ENCODE measurements at places on chromosomes 12 and 14.

- no peak for DNase-seq
Measured at GRCh38 chr12:7068240-7068993, 7.9 kb downstream of the C1S start.

DNA sequence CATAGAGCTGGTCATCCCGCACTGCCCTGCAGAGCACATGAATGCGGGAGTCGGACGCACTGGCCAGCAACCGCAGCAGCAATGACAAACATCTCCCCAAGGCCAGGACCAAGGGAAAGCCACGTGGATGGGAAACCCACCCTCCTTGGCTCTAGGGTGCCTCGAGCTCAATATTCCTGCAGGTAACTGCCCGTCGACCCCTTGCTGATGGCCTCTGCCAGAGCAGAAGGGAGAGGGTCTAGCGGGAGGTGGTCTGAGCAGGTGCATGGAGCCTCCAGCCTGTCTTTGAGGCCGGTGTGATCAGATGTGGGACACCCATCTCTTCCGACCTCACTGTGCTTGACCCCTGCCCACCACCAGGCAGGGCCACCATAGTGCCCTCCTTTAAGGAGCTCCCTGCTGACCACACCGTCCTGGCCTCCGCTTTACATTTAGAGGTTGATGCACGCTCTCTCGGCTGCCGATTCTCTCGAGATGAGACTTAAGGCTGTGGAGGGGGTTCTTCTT lies 89.7 kb downstream of the PIWIL1 start:
- no peak for DNase-seq

DNA sequence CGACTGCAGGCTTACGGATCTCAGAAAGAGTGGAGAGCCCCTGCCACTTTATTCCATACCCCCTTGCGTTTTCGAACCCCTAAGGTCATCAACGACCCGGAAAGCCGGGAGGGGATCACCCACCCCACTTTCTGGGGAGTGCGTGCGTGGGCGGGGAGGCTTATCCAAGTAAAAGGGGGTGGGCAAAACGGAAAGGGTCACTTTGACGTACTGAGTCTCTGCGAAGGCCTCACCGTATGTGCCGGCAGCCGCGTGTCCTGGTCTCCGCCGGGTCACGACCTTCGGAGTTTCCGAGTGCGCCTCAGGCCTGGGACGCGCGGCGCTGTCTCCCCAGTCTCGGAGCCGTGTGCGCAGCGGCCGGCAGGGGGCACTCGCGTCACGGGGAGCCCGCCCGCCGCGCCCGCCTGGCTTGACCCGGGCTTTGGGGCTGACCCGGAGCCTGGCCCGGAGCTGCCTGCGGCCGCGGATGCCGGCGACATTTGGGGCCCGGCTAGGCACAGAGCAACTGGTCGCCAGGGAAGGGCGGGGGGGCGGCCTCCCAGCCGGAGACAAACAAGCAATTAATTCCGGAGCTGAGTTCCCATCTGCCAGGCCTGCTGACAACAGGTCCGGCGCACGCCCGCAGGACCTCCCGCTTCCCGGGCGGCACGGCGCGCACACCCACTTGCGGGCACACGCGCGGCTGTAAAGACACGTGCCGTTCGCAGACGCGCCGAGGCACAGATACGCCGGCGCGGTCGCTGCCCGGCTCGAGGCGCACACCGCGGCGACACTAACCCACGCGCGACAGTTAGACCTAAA lies 890 bp upstream of the KIF26A start:
- peak; percentile 57 for DNase-seq

DNA sequence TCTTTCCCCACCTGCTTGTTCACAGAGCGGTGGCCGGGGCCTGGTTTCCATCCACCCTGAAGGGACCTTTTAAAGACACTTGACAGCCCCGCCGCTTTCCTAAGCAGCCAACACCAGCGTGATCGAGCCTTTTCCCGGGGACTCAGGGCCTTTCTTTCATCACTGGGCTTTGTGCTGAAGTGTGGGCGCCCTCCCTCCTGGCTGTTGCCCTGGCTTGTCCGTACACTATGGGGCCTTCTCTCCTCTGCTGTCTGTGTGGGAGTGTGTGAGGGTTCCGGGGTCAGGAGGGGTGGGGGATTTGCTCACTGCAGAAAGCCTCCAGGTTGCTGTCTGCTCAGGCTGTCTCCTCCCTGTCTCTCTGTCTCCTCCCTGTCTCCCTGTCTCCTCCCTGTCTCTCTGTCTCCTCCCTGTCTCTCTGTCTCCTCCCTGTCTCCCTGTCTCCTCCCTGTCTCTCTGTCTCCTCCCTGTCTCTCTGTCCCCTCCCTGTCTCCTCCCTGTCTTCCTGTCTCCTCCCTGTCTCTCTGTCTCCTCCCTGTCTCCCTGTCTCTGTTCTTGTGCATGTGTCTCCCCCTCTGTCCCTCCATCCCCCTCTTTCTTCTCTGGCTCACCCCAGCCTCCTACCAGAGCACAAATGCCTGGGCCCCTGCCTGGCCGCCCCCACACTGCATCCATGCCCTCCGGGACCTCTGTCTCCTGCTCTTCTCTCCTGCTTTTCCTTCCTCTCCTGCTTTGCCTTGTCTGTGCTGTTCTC lies 64.7 kb downstream of the CCDC92 start:
- no peak for DNase-seq

GRCh38 chr14:34436960-34437728 lies 24.9 kb downstream of the SPTSSA start:
- no peak for DNase-seq

DNA sequence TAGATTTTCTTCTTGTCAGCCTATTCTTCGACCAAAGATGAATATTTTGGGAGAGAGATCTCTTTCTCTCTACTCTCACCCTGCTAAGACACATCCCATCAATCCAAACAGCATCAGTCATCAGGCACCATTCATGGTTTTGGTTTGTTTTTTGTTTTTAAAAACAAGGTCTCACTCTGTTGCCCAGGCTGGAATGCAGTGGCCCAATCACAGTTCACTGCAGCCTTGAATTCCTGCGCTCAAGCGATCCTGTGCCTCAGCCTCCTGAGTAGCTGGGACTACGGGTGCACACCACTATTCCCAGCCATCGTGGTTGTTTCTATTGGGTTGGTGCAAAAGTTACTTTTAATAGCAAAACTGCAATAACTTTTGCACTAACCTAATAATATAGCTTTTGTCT lies 14.4 kb upstream of the ITPR2 start:
- DNase-seq: no peak

GRCh38 chr12:114218136-114218535 lies 187.8 kb downstream of the TBX5 start:
- DNase-seq: no peak

- no peak for DNase-seq
Measured at GRCh38 chr12:43154498-43155045, 397.4 kb downstream of the ADAMTS20 start.

DNA sequence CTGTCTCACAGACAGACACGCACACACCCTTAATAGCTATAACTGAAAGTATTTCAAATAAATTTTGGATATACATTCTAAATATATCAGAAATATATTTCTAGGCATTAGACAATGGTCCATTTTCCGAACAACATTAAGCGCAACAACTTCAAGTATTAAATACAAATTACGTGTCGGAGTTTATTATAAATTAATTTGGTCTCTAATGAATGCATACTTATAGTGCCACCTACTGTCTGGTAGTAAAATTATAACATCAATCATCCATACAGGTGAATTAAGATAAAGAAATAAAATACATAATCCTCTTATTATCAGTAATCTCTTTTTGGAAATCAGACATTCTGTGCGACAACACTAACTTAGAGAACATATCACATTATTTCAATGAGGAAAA lies 27.2 kb upstream of the CMAS start:
- DNase-seq: no peak

DNA sequence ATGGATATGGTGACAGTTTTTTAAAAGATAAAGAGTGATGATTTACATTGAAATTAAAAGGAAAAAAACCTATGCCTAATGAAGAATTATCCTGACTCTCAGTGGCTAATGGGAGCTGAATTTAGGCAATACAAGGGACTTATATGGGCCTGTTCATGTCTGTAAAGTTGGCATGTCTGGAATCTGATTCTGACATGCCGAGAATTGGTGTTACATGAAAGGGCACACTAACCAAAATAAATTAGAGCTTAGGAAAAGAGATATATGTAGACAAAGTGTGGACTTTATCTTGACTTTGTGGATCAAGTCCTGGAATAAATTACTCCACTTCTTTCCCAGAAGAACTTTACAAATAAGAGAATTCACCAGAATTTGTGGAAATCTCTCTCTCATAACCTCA lies 1.1 kb downstream of the TDG start:
- DNase-seq: no peak

GRCh38 chr12:102526656-102527055 lies 46.3 kb upstream of the IGF1 start:
- DNase-seq: no peak

All from activated T-cell treated with anti-CD3 and anti-CD28 coated beads for 1 hour (primary cell).